Activated CD4-positive, alpha-beta T cell treated with anti-CD3 and anti-CD28 coated beads for 36 hours (primary cell): ENCODE measurements at places on chromosomes 4 and X. TPM values are rescaled to one million over a fixed set of nuclear protein-coding genes. Genes with fewer than 3 reads are reported as not detected.

Gene GAGE12J
- total RNA-seq = not detected

Gene POF1B
- total RNA-seq = not detected

Gene AMOT
- 1.5 TPM for total RNA-seq

Gene CPLX1
- 0.28 TPM for total RNA-seq

DNA sequence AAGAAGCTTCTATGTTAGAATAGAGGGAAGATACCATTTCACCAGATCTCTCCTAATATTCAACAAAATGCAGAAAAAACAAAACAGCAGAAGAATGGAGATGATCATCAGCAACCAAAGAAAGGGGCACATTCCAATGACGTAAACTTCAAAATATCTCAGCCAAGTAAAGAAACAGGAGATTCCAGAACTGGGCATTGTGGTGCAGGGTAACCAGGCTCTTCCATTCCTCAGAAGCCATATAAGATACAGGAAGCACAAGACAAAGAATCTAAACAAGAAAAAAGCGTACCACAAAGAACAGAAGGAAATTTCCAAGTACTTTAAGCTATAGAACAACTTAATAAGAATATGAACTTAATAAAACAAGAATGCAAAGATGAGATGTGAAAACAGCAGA is 6.9 kb upstream of the ARMCX4 start:
- no peak for DNase-seq
- H3K27me3 ChIP-seq = no peaks in the 10 kb centered on the region
- no peaks in the 10 kb centered on the region for H3K4me1 ChIP-seq
- H3K27ac ChIP-seq = no peak overlapping the region
- H3K36me3 ChIP-seq = no peaks in the 10 kb centered on the region
- H3K4me3 ChIP-seq = no peak overlapping the region

GRCh38 chrX:42505016-42505415 is 272.9 kb downstream of the PPP1R2C start:
- H3K27ac ChIP-seq = no peak overlapping the region
- H3K4me3 ChIP-seq = no peak overlapping the region
- H3K27me3 ChIP-seq = no peaks in the 10 kb centered on the region
- H3K4me1 ChIP-seq = no peaks in the 10 kb centered on the region

GRCh38 chr4:2800691-2801596 is 8.1 kb downstream of the SH3BP2 start:
- no peaks in the 10 kb centered on the region for H3K27me3 ChIP-seq
- peak; percentile 70 for DNase-seq
- peaks cover 43% of the 10 kb centered on the region for H3K4me1 ChIP-seq

DNA sequence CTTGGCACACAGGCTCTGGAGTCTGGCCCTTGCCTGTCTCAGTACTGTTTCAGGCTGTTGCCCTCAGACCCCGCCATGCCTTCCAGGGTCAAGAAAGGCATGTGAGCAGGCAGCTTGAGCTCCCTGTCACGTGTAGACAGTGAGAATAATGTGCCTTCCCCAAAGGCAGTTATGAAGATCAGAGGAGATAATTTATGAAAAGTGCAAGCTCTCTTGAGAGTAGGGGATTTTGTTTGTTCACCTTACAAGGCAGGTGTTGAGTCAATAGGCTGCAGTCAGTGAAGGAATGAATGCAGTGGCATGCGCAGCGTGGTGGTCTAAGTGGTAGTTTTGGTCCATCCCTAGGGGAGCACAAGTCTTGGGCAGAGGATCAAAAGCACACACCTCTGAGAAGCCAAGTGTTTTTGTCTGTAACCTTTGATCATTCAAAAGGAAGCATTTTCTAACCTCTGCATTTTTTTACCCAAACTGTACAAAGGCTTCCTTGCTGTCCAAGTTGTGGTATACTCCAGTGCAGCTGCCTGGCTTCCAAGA is 14.4 kb downstream of the HADH start:
- peaks cover 55% of the 10 kb centered on the region for H3K4me1 ChIP-seq
- no peak for DNase-seq
- H3K27ac ChIP-seq = peak overlapping the region; percentile 5
- no peak overlapping the region for H3K4me3 ChIP-seq

DNA sequence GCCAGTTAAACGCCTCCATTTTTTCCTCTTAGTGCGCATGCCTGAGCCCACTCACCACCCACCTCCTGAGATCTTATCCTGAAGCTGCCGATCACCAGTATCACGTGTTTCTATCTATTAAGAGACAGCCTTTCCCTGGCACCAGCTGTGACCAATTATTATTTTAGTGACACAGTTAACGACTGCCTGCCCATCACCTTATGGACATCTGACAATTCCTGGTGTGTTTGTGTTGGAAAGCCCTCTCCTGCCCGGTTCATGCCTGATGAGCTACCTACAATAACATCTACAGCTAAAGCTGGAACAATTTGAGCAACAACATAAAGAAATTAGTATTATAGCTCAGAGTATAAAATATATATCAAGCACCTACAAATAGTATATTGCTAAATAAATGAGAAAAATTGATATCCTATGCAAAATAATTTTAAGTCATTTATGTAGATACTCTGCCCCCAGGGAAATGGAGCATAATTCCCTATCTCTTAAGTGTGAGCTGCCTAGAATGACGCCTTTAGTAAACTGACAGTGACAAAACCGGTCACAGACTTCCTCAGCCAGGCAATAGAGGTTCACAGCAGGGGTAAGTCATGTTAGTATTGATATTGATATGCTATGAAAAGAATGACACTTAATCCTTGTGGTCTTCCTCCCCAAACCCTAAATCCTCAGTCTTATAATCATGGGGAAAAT is 862.2 kb downstream of the TRAM1L1 start:
- DNase-seq = no peak
- no peaks in the 10 kb centered on the region for H3K36me3 ChIP-seq
- H3K27ac ChIP-seq = no peak overlapping the region
- H3K4me1 ChIP-seq = no peaks in the 10 kb centered on the region
- H3K27me3 ChIP-seq = no peaks in the 10 kb centered on the region
- no peak overlapping the region for H3K4me3 ChIP-seq

GRCh38 chr4:52144372-52144771 is 93.3 kb downstream of the SPATA18 start:
- no peak for DNase-seq
- H3K27ac ChIP-seq = no peak overlapping the region
- no peak overlapping the region for H3K4me3 ChIP-seq
- no peaks in the 10 kb centered on the region for H3K27me3 ChIP-seq

- DNase-seq = peak; percentile 43
- no peak overlapping the region for H3K4me3 ChIP-seq
- H3K4me1 ChIP-seq = peaks cover 35% of the 10 kb centered on the region
- no peaks in the 10 kb centered on the region for H3K36me3 ChIP-seq
Measured at GRCh38 chrX:149527705-149528104, 13.1 kb upstream of the EOLA1 start.

DNA sequence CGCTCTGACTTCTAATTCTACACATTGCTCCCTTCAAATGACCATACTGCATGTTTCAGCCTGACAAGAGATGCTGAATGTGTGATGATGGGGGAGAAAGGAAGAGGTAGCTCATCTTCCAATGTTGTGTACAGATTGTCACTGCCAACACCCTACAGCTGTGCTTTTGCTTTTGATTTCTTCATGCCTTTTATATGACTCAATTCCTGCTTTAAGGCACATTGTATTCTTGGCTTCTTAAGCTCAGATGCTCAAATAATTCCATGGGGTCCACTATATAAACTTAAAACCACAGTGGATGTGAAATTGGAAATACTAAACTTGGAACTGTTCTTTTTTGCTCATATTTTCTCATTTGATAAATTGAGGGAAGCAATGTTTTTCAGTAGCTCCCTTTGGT is 183.2 kb upstream of the WDFY3 start:
- H3K27me3 ChIP-seq = peaks cover 5% of the 10 kb centered on the region
- no peaks in the 10 kb centered on the region for H3K36me3 ChIP-seq
- no peak for DNase-seq
- no peak overlapping the region for H3K27ac ChIP-seq
- no peaks in the 10 kb centered on the region for H3K4me1 ChIP-seq

DNA sequence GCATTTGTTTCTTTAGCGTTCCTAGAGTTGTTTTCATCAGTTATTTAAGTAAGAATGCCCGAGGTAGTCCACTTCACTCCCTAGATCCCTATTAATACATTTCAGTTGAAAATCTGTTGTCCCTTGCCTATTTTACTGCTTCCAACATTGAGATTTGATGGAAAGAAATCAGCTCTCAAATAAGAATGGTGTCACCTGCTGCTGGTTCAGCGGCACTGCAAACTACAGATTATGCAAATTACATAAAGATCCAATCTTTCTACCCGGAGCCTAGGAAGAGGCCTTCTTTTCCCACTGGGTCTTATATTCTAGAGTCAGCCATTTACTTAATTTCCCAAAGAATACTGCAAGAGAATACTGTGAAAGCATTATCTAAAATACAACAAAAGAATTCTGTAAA is 597.6 kb upstream of the MAGEB2 start:
- no peak overlapping the region for H3K4me3 ChIP-seq
- no peak overlapping the region for H3K27ac ChIP-seq
- H3K4me1 ChIP-seq = no peaks in the 10 kb centered on the region
- no peak for DNase-seq
- H3K27me3 ChIP-seq = no peaks in the 10 kb centered on the region

DNA sequence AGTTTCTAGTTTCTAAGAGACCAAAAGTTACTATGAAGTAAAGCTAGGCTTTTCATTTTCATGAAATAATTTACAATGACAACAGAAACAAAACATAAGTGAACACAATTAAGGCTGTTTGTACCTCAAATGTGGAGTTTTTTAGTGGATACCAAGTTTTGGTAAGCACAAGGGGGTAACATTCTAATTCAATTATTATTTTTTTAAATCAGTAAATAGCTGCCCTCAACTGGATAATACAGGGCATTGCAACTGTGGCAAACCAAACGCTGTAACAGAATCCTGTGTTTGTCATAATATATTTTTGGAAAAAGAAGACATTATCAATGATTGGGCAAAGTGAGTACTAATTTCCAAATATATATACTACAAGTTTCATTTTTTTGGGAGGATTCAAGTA is 150.3 kb downstream of the FBXW7 start:
- no peak for DNase-seq
- peaks cover 16% of the 10 kb centered on the region for H3K4me1 ChIP-seq
- H3K4me3 ChIP-seq = no peak overlapping the region
- peaks cover 3% of the 10 kb centered on the region for H3K36me3 ChIP-seq
